ENCODE measurements at places on chromosomes 13 and 19. TPM values are rescaled to one million over a fixed set of nuclear protein-coding genes. Genes with fewer than 3 reads are reported as not detected.

ZNF284 gene
- not detected for total RNA-seq

ITM2B gene
- total RNA-seq, result 124 TPM

DNA sequence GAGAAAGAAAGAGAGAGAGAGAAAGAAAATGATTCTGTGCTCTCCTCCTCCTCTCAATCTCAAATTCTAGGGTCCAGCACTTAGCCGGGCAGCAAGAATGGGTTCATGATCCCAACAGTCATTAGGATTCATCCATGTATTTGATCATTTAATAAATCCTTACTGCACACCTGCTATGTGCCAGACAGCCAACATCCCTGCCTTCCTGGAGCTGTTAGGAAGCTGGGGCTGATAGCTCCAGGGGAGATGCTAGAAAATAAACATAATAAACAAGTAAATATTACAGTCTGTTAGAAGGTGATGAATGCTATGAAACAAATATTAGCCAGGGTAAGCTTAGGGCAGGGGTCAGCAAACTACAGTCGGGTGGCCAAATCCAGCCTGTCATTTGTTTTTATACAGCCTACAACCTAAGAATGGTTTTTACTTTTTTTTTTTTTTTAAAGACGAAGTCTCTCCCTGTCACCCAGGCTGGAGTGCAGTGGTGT is 9.9 kb upstream of the ACP7 start:
- no peaks in the 10 kb centered on the region for H3K27me3 ChIP-seq
- peaks cover 85% of the 10 kb centered on the region for H3K4me1 ChIP-seq
- DNase-seq, result no peak
- H3K4me3 ChIP-seq, result peak overlapping the region; percentile 41

DNA sequence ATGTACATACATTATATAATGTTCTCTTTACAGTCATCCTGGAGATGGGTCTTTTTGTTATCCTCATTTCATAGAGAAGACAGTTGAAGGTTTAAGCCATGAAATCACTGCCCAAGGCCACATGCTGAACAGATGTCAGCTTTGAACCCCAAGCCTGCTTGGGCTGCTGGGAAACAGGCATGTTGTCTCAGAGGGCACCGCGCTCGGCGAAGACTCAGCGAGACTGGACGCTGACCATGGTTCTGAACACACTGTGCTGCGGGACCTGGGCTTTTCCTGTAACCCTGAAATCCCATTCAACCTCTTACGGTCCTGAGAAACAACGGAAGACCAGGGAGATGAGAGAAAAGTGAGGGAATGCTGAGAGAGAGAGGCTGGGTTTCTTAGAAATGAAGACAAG is 27.3 kb downstream of the LRFN3 start:
- no peak overlapping the region for H3K4me3 ChIP-seq
- no peaks in the 10 kb centered on the region for H3K36me3 ChIP-seq
- no peak overlapping the region for H3K27ac ChIP-seq
- H3K27me3 ChIP-seq, result peaks cover 4% of the 10 kb centered on the region
- H3K4me1 ChIP-seq, result peaks cover 11% of the 10 kb centered on the region
- DNase-seq, result no peak

Data from HCT116 (cell line).